Spleen (tissue), 13 donors: ENCODE measurements at places on chromosomes 13 and 19. TPM values are rescaled to one million over a fixed set of nuclear protein-coding genes. Genes with fewer than 3 reads are reported as not detected.

CGB1 gene
- not detected for total RNA-seq

DNA sequence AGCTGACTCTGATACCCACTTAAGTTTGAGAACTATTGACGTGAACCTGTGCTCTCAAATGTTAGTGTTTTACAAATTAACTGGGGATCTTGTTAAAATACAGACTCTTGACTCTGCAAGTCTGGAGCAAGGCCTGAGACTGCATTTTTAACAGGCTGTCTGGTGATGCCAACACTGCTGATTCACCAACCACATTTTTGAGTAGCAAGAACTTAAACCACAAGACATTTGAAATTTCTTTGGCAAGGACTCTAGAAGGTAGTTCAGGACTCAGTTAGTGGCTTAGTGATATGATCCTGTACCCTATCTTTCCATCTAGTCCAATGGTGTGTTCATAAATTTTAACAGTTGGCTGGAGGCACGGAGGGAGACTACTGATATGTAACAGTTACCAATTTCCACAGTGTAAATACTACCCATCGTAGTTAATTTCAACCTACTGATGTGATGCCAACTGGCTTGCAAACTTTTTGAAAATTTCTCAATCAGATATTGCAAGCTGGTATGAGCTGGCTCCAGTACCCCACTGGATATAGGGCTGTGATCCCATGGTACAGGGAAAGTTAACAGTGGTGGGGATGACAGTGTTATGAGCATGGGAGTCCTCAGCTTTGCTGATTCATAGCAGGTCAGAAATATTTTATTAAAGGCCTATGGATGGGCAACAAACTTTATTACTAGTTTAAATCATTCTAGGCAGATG is 255.1 kb downstream of the TBC1D4 start:
- H3K27me3 ChIP-seq, result no peaks in the 10 kb centered on the region
- no peak overlapping the region for H3K4me3 ChIP-seq
- no peaks in the 10 kb centered on the region for H3K36me3 ChIP-seq
- H3K27ac ChIP-seq, result no peak overlapping the region
- DNase-seq, result no peak
- H3K4me1 ChIP-seq, result no peaks in the 10 kb centered on the region

- no peaks in the 10 kb centered on the region for H3K4me1 ChIP-seq
- H3K36me3 ChIP-seq, result no peaks in the 10 kb centered on the region
- no peak overlapping the region for H3K27ac ChIP-seq
Measured at GRCh38 chr19:31039151-31039550, 310.1 kb downstream of the TSHZ3 start.

GRCh38 chr19:13091400-13092157 is 11.1 kb downstream of the LYL1 start:
- DNase-seq, result no peak
- no peaks in the 10 kb centered on the region for H3K27me3 ChIP-seq
- H3K4me1 ChIP-seq, result peaks cover 32% of the 10 kb centered on the region
- H3K4me3 ChIP-seq, result no peak overlapping the region
- no peak overlapping the region for H3K27ac ChIP-seq
- H3K36me3 ChIP-seq, result no peaks in the 10 kb centered on the region

DNA sequence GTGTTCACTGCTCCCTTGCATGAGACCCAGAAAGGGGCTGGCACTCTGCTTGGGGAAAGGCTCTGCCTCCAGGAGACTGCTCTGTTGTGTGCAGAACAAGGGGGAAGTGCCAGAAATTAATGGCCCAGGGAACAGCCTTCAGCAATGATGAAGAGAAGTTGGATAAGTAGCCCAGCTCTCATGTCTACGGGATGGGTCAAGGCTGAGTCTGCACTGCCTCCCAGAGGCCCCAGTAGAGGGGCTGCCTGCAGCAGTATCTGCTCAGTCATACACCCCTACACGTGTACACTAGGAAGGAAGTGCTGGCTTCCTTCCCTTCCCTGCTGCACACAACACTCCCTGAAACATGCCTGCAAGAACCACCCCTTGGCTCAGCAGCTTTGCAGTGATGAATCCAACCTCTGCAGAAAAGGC is 54.6 kb upstream of the URI1 start:
- peak overlapping the region; percentile 46 for H3K27ac ChIP-seq
- H3K36me3 ChIP-seq, result no peaks in the 10 kb centered on the region
- no peaks in the 10 kb centered on the region for H3K27me3 ChIP-seq
- DNase-seq, result peak; percentile 81
- H3K4me3 ChIP-seq, result no peak overlapping the region
- H3K4me1 ChIP-seq, result no peaks in the 10 kb centered on the region

- H3K4me1 ChIP-seq, result no peaks in the 10 kb centered on the region
- DNase-seq, result no peak
- no peaks in the 10 kb centered on the region for H3K36me3 ChIP-seq
- no peak overlapping the region for H3K4me3 ChIP-seq
Measured at GRCh38 chr13:61728471-61728870, 312.8 kb upstream of the PCDH20 start.

DNA sequence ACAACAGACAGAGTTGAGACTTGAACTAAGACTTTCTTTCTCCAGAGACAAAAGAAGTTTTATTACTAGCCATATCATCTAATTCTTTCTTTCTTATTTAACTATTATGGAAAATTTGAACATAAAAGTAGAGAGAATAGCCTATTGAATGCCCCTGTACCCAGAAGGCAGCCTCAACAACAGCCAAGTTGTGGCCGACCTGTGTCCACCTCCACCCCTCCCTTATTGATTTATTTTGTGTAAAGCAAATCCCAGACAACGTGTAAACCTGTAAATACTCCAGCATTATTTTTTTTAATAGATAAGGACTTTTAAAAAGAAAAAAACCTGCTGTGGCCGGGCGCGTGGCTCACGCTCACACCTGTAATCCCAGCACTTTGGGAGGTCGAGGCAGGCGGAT is 26.1 kb upstream of the FXYD3 start:
- no peaks in the 10 kb centered on the region for H3K36me3 ChIP-seq
- H3K4me1 ChIP-seq, result peaks cover 57% of the 10 kb centered on the region
- H3K27me3 ChIP-seq, result peaks cover 18% of the 10 kb centered on the region
- H3K27ac ChIP-seq, result no peak overlapping the region
- no peak for DNase-seq

DNA sequence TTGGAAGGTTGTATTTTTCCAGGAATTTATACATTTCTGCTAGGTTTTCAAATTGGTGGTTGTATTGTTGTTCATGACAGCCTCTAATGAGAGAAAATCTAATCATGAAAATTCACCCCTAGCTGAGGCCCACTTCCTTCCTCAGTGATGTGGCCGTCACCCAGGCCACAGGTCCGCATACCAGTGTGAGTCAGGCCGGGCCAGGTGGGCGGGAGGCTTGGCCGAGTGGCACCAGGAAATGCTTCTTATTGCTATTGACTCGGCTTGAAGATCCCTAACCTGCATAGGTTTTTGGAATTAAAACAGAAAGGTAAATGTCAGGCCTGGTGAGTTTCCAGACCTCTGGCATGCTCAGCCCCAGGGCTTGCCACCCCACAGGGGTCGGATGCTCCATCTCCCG is 88.7 kb downstream of the SCGB2B2 start:
- no peak overlapping the region for H3K4me3 ChIP-seq
- H3K27me3 ChIP-seq, result no peaks in the 10 kb centered on the region
- no peak overlapping the region for H3K27ac ChIP-seq
- H3K4me1 ChIP-seq, result no peaks in the 10 kb centered on the region
- no peaks in the 10 kb centered on the region for H3K36me3 ChIP-seq
- DNase-seq, result no peak

GRCh38 chr13:103531278-103531677 is 465.1 kb upstream of the SLC10A2 start:
- no peak for DNase-seq
- H3K27ac ChIP-seq, result no peak overlapping the region
- no peaks in the 10 kb centered on the region for H3K27me3 ChIP-seq
- H3K36me3 ChIP-seq, result no peaks in the 10 kb centered on the region
- H3K4me1 ChIP-seq, result no peaks in the 10 kb centered on the region

NCAN gene
- not detected for total RNA-seq

GRCh38 chr13:95159458-95159857 is 141.8 kb downstream of the ABCC4 start:
- no peak for DNase-seq
- H3K4me3 ChIP-seq, result no peak overlapping the region
- H3K36me3 ChIP-seq, result no peaks in the 10 kb centered on the region

DNA sequence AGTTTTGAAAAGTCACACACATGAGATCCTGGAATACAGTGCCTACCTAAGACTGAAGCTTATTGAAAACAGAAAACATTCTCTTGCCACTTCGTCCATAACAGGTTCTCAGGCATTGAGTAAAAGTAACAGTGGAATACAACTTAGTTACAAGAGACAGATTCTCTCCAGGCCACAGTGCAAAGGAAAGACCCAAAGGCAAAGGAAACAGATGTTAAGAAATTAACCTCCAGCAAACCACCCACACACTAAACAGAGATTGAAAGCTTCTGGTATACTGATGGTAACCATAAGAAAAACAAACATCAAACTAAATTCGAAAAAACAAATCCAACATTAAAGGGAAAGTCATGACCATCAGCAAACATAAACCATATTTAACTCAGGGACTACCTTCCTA is 914.7 kb downstream of the SLITRK5 start:
- no peak for DNase-seq
- H3K4me1 ChIP-seq, result no peaks in the 10 kb centered on the region
- no peak overlapping the region for H3K27ac ChIP-seq
- H3K36me3 ChIP-seq, result no peaks in the 10 kb centered on the region
- no peak overlapping the region for H3K4me3 ChIP-seq

GRCh38 chr13:46953331-46953730 is 56.5 kb upstream of the HTR2A start:
- no peaks in the 10 kb centered on the region for H3K36me3 ChIP-seq
- no peak overlapping the region for H3K4me3 ChIP-seq
- no peak for DNase-seq

DNA sequence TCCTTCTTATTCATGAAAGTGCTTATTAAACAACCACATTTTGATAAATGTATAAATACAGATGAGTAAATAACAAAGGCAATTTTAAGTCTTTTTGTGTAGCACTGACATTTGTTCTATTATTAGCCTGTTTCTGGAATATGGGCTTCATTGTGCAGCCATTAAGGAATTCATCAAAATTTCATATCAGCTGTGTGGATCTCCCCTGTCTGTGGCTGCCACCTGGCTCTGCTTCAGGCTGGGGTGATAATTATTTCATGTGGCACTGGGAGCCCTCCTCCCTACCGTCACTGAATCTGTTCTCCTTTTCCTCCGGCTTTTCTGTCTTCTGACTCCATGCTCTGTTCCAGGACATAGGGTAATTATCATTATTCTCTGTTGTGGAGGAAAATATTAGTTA is 57.1 kb downstream of the LMO7 start:
- no peak overlapping the region for H3K4me3 ChIP-seq
- H3K36me3 ChIP-seq, result no peaks in the 10 kb centered on the region
- no peak for DNase-seq
- peaks cover 5% of the 10 kb centered on the region for H3K4me1 ChIP-seq
